ENCODE measurements at places on chromosomes 5 and 9.

DNA sequence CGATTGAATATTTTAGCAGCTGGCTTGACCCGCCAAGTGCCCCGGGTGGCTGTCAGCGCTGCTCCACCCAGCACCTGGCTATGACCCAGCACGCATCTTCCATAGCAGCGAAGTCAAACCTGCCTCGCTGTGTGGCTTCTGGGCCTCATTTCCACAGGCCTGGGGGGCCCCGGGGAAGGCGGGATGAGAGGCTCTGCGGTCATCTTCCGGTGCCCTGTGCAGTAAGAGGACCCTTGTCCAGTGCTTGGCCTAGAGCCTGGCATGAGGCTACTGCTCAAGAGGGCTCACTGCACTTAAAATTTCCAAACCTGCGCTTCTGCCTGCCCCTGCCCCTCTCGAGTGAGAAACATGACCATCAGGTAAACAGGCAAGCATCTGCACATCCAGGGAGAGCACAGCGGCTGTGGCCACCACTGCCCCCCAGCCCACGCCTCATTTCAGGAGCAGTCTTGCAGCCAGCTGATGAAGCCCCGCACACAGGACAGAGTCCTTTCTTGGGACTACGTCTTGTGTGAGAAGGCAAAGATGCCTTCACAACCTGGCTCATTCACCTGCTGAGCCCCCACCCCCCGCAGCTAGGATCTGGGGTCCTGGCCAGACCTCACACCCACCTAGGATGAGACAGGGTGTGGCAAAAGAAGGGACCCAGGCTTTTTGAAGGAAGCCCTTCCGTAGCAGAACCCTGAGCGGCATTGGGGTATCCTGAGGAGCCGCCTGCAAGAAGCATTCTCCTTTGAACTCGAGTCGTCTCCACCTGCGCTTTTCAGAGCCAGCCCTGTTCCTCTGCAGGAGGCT lies 69.5 kb upstream of the UNC5A start:
- H3K36me3 ChIP-seq, result no peaks in the 10 kb centered on the region
- no peak overlapping the region for H3K4me3 ChIP-seq
- DNase-seq, result no peak
- peaks cover 23% of the 10 kb centered on the region for H3K27me3 ChIP-seq
- H3K27ac ChIP-seq, result no peak overlapping the region
- H3K4me1 ChIP-seq, result peaks cover 19% of the 10 kb centered on the region

- H3K36me3 ChIP-seq, result no peaks in the 10 kb centered on the region
- no peaks in the 10 kb centered on the region for H3K4me1 ChIP-seq
- DNase-seq, result no peak
- H3K27ac ChIP-seq, result no peak overlapping the region
- H3K27me3 ChIP-seq, result no peaks in the 10 kb centered on the region
- H3K4me3 ChIP-seq, result no peak overlapping the region
These were observed 11.7 kb downstream of the SPIN1 start for GRCh38 chr9:88399966-88400365.

- H3K4me1 ChIP-seq, result no peaks in the 10 kb centered on the region
- no peaks in the 10 kb centered on the region for H3K27me3 ChIP-seq
- H3K36me3 ChIP-seq, result no peaks in the 10 kb centered on the region
- H3K27ac ChIP-seq, result no peak overlapping the region
These were observed 1696.5 kb downstream of the MAT2B start for GRCh38 chr5:165201771-165202518.

DNA sequence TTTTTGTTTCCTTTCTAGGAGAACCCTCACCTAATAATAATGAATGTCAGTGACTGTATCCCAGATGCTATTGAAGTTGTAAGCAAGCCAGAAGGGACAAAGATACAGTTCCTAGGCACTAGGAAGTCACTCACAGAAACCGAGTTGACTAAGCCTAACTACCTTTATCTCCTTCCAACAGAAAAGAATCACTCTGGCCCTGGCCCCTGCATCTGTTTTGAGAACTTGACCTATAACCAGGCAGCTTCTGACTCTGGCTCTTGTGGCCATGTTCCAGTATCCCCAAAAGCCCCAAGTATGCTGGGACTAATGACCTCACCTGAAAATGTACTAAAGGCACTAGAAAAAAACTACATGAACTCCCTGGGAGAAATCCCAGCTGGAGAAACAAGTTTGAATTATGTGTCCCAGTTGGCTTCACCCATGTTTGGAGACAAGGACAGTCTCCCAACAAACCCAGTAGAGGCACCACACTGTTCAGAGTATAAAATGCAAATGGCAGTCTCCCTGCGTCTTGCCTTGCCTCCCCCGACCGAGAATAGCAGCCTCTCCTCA lies 87.1 kb downstream of the OSMR start:
- peaks cover 2% of the 10 kb centered on the region for H3K36me3 ChIP-seq
- H3K27me3 ChIP-seq, result no peaks in the 10 kb centered on the region
- no peak overlapping the region for H3K27ac ChIP-seq
- H3K4me3 ChIP-seq, result no peak overlapping the region
- no peaks in the 10 kb centered on the region for H3K4me1 ChIP-seq
- no peak for DNase-seq

- no peaks in the 10 kb centered on the region for H3K27me3 ChIP-seq
- no peak overlapping the region for H3K4me3 ChIP-seq
- H3K4me1 ChIP-seq, result peaks cover 23% of the 10 kb centered on the region
These were observed 159.7 kb upstream of the OTULINL start for GRCh38 chr5:14421851-14422250.

GRCh38 chr5:4676934-4677333 lies 463.2 kb upstream of the ADAMTS16 start:
- H3K4me1 ChIP-seq, result no peaks in the 10 kb centered on the region
- DNase-seq, result no peak
- H3K36me3 ChIP-seq, result no peaks in the 10 kb centered on the region
- no peak overlapping the region for H3K4me3 ChIP-seq
- no peaks in the 10 kb centered on the region for H3K27me3 ChIP-seq

- no peaks in the 10 kb centered on the region for H3K4me1 ChIP-seq
- no peak overlapping the region for H3K4me3 ChIP-seq
- DNase-seq, result no peak
- no peak overlapping the region for H3K27ac ChIP-seq
These were observed 14.2 kb upstream of the MXD3 start for GRCh38 chr5:177325868-177326381.

DNA sequence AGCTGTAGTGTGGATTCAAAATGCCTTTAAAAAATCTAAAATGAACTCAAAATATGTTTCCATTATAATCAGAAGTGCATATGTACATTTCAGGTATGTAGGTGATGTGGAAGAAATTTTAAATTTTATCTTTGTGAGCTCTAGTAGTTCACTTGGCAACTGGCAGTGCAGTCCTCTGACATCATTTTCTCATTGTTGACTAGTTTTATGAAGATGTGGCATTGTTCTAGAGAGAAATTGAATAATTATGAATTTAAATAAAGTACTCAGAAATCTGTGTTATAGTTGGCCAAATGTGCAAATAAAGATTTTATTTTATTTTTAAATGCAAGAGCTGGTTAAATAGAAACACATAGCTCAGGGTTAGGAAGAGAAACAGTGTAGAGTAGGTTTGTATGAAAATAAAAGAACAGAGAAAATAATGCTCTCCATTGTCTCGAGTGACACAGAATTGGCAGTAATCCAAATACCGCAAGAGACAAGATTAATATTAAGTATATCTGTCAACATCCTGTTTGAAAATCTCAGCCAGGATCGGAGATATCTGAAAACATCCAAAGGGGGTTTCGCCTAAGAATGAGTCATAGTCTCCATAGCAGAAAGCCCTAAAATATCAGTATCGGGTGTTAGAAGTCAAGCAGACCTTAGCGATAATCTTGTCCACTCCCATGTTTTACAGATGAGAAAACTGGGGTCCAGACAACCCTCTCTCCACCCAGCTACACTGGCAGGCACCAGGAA lies 189.4 kb downstream of the CCDC192 start:
- no peaks in the 10 kb centered on the region for H3K36me3 ChIP-seq
- H3K4me3 ChIP-seq, result no peak overlapping the region
- DNase-seq, result no peak
- no peaks in the 10 kb centered on the region for H3K4me1 ChIP-seq

GRCh38 chr9:133729617-133730281 lies 8.4 kb downstream of the SARDH start:
- H3K4me3 ChIP-seq, result no peak overlapping the region
- DNase-seq, result no peak
- H3K36me3 ChIP-seq, result no peaks in the 10 kb centered on the region
- no peaks in the 10 kb centered on the region for H3K27me3 ChIP-seq

Measured in CD4-positive, CD25-positive, alpha-beta regulatory T cell (primary cell).